Right lung (tissue), 10 donors: ENCODE measurements at places on chromosomes 4 and X. TPM values are rescaled to one million over a fixed set of nuclear protein-coding genes. Genes with fewer than 3 reads are reported as not detected.
A peak's percentile ranks its signal among the peaks of the same experiment; 100 is the strongest.

DNA sequence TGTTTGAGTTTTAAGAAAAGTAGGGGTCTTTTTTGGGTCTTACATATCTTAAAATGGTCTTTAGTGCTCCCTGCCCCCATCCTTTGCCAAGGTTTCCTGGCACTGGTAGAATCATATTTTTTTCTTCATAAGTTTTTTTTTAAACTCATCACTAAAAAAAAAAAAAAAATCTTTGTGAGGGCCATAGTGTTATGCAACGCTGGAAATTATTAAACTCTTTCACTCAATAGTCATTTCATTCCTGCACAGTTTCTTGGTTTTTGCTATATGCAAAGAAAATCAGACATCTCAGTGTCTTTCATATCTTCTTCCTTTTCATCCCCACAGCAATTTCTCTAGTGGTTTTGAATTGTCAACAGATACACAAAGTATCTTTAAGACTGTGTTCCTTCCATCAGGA is 95.6 kb downstream of the TMA16 start:
- no peak for DNase-seq

GRCh38 chrX:23168291-23168690 is 166.4 kb upstream of the PTCHD1 start:
- DNase-seq, result no peak

DNA sequence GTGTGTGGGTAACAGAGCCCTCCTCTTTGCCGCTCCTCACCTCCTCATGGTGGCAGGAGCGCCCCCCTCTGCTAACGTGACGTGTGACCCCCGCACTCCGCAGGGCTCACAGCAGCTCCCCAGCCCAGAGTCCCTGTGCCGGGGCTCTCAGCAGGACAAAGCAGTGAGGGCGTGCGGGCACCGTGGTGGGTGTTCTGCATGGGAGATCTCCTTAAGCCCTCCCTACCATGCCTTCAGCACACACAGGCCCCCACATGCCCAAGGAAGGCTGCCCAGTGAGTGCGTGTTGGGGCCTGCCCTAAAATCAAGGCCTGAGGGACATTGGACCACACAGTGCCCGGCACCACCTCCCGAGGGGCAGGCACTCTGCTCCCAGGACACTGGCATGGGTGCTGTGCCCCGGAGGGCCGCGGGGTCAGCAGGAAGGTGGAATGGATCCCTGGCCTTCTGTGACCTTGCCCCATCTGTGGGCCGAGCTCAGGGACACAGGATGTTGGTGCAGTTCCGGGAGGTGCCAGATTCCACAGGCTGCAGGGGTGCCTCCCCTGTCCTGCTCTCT is 10.1 kb downstream of the PSAPL1 start:
- no peak for DNase-seq

GRCh38 chrX:153750127-153750774 is 13.8 kb upstream of the PLXNB3 start:
- no peak for DNase-seq

DNA sequence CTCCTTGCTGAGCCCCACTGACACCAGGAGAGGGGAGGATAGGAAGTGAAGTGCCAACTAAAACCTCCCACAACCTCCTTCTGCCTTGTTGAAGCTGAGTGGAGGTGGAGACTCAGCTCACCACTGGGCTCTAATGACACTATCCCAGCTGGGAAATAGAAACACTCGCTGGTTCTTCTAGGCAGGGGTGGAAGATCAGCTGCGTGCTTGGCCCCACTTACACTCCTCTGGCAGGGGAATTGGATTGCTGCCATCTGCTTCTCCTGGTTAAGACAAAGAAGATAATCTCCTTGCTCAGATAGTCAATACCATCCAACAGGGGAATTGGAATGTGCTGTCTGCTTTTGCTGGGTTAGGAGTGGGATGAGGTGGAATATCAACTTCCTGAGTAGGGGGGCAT is 392.5 kb downstream of the ZNF674 start:
- DNase-seq, result no peak

The STARD8 gene
- 17.6 TPM for polyA plus RNA-seq

The TMEM271 gene
- polyA plus RNA-seq, result not detected

- DNase-seq, result no peak
These were observed 78.4 kb upstream of the TMEM33 start for GRCh38 chr4:41856797-41857196.

The PDGFRA gene
- 70.5 TPM for polyA plus RNA-seq

DNA sequence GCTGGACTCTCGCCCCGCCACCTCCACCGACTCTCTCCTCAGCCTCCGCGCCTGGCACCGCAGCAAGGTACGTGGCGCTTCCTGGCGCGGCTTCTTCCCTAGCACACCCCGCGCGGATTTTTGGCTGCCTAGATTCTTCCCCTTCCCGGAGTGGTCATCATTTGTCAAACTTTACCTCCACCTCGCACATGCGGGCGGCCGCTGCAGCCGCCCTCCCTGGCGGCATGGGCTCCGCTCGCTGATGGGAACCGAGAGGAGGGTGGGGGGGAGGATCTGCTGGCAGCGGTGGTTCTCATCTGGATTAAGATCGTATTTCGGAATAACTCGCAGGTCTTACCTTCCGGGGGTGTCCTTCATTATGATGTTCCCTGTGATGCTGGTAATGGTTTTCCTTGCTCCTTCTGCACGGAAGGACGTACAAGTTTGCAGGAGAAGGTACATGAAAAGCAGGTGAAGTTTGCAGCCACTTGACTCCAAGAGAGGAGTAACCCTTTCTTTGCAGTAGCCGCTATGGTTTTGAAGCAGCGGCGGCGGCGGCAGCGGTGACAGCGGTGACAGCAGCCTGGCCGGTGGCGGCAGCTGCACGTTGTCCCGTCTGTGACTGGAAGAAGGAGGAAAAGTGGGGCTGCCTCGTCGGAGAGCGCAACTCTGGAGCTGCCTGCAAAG is 2183.9 kb upstream of the TENM3 start:
- peak; percentile 9 for DNase-seq

DNA sequence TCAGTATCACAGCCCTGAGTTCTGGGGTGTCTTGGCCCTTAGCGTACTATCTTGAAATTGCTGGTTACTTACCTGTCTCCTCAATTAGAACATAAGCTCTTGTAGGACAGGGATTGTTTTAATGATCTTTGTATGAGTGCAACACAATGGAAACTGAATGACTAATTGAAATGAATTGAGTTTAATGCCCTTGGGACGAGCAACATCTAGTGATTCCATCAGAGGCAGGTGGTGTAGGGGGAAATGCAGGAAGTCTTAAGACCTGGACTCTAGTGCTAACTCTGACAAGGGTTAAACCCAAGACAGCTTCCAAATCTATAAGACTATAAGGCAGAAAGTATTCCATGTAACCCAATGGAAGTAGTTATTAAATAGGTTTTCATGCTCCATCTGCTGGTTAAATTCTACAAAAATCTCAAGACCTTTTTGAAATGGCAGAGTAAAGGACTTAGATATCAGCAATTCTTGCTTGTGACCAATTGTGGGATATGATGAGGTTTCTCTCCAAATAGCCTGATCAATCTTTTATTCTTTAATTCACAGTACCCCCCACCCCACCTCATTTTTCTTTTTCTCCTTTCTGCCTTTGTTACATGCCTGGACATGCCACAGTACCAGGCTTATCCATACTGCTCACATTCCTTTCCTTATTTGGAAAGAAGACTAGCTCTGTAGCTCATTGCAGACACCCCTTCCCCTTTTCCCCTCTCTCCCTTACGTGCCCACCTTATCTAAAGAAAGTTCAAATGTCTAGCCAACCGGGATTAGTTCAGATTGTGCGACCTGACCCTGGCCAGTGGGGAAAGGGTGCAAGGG is 340.8 kb downstream of the PAPSS1 start:
- no peak for DNase-seq

DNA sequence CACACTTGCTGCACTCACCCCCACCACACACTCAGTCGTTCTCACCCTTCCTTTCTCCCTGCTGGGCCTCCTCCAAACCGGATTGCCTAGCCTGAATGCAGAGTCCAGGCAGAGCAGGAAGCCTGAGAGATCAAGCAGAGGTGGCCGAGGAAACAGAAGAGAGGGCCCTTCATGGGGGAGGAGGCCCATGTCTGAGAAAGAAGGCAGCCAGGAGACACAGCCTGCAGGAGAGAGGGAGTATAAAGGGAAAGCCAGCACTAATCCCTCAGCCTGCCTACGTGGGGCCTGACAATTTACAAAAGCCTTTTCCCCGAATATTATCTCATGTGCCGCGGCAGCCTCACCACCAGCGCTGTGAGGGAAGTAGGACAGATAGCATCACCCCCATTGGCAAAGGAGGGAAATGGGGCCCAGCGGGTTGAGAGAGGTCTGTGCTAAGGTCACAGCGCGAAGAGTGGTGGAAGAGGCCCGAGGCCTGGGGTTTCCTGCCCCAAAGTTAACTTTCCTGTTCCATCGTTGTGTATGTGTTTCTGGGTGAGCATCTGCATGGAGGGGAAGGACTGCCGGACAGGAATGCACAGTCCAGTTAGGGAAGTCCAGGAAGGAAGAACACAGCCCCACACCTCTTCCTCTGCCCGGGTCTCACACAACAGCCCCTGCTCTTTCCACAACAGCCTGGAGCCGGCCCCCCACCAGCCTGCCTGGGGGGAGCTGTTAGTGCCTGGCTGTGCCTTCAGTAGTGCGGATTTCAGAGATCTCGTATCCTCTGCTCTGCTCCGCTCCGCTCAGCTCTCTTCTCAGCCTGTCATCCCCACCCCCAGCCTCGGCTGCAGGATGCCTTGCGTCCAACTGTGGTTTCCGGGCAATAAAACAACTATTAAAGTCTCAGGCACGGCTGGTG is 50.9 kb upstream of the BCOR start:
- no peak for DNase-seq

- DNase-seq, result no peak
These were observed 79.4 kb upstream of the HELT start for GRCh38 chr4:184938871-184939270.

DNA sequence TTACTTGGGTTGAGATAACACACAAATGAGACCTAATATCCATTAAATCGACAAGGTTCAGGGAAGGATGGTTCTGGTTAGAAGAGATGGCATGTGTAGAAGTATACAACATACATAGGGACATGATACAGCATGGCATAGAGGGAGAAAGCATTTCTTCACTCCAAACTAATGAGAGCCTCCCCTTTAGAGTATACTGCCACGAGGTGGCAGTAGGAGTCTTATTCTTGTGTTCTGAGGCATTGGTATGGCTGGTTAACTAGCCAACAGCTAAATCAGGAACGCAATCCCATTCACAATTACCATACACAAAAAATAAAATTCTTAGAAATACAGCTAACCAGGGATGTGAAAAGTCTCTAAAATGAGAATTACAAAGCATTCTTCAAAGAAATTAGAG is 29.1 kb upstream of the TRO start:
- DNase-seq, result peak; percentile 2

GRCh38 chrX:127124871-127125270 is 305.3 kb downstream of the PRR32 start:
- DNase-seq, result no peak

DNA sequence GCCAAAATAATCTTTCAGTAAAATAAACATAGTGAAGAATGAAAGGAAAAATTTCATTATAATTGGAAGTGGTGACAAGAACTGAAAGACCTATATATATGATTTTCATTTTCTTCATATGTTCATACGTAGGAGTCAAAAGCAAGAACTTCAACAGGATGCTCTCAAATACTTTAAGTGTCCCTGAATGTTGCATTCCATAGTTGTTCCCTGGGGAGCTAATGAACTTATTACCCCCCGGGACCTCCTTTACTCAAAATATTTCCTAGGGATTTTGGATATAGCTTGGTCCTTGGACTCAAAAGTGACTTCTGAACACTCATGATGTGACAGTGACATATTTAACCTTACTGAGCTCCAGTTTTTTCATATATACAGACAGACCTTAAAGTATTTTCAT is 44.9 kb upstream of the NDST4 start:
- DNase-seq, result no peak

DNA sequence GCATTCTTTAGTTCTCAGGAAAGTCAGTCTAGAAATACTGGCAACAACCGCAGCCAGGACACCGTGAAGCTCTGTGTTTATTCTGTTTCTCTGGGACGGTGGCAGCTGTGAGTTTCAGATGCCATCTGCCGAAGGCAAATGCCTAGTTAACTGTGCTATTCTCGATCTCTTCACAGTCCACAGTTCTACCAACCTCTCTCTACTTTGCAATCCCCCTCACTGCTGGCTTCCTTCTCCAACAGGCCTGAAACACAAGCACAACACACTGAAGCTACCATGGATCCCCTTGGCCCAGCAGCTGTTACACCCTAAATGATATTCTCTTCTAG is 118.8 kb downstream of the ZNF827 start:
- DNase-seq, result no peak

DNA sequence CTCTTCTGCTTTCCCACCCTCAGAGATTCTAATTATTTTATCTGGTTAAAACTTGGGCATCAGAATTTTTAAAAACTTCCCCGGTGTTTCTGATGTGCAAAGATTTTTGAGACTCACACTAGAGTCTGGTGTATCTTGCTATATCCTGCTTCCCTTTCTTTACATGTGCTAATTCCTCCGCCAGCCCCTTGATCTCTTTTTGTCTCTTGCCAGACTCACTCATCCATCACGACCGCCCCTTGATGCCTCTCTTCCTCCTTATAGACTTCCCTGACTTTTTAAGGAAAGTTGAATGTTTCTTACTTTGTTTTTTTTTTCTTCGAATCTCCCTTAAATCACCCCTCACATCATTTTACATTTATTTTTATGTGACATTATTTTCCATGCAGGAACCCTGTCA is 274.9 kb upstream of the PITX2 start:
- DNase-seq, result no peak

The TAB3 gene
- polyA plus RNA-seq, result 29.0 TPM

The PPP4R3C gene
- not detected for polyA plus RNA-seq

The GPRIN3 gene
- 2.0 TPM for polyA plus RNA-seq

DNA sequence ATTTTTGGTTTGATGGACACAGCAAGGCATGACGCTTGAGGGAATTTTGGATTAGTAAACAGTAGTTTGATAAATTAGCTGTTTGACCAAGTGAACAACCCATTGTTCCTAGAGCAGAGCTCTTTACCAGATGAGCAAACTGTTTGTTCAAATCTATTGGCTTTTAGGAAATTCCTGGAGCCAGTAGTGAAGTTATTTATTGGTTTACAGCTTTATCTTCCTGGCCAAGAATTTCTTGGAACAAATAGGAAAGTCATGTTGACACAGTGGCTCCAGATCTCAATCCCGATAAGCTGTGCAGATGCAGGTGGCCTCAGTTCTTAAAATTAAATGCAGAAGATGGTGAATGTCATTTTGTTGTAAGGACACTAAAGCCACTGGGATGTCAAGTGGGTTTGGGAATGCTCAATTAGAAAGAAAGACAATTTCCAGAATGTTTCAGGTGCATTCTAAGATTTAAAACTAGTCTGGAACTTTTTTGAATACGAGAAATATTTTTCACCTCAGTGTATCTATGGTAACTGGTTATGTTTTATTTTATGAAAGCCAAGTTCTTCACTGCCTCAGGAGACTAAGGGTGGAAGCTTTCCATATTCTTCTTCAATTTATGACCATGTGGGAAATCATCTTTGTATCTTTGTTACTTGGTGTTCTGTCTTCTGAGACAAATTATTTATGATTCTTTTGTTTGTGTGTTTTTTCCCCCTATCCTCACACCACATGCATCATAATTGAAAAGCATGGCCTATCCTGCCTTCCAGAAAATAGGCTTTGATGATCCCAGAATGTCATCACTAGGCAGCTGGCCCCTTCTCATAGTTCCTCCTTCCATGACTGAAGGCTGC is 554.5 kb downstream of the STIM2 start:
- DNase-seq, result no peak

The CENPVL2 gene
- polyA plus RNA-seq, result not detected
